ENCODE measurements at places on chromosomes 1 and 21. TPM values are rescaled to one million over a fixed set of nuclear protein-coding genes. Genes with fewer than 3 reads are reported as not detected.

DNA sequence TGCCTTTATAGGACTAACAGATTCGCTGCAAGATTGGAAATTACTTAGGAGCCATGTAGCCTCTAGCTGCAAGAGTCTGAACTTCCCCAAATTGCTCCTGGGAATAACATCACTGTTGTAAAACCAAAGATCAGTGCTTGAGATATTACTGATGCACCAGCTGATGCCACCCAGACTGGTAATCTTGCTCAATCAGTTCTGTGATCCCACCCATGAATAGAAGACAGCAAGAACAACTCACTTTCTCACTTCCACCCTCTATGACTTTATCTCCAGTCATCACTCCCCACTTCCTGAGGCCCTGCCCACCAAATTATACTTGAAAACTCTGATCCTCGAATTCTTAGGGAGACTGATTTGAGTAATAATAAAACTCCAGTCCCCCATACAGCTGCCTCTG is 1011.1 kb downstream of the PLA2G4A start:
- no peak for DNase-seq

DNA sequence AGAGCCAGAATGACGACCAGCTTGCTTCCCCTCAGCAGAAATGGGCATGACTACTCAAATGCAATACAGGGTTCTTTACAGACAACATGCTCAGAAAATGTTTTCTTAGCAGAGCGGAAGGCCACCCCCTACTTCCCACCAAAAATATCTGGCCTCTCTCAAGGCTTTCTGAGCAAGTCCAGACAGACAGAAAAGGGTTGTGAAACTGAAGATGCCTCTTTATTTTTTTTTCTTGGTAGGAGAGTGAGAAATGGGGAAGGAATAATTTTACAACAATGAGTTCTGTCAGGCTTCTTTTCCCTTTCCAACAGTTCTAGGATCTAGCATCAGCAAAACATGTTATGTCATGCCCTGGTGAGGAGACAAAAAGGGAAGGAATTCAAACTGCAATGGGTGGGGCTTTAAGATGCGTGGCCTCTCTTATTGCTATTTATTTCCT is 172.0 kb upstream of the CAMK1G start:
- DNase-seq = no peak

DNA sequence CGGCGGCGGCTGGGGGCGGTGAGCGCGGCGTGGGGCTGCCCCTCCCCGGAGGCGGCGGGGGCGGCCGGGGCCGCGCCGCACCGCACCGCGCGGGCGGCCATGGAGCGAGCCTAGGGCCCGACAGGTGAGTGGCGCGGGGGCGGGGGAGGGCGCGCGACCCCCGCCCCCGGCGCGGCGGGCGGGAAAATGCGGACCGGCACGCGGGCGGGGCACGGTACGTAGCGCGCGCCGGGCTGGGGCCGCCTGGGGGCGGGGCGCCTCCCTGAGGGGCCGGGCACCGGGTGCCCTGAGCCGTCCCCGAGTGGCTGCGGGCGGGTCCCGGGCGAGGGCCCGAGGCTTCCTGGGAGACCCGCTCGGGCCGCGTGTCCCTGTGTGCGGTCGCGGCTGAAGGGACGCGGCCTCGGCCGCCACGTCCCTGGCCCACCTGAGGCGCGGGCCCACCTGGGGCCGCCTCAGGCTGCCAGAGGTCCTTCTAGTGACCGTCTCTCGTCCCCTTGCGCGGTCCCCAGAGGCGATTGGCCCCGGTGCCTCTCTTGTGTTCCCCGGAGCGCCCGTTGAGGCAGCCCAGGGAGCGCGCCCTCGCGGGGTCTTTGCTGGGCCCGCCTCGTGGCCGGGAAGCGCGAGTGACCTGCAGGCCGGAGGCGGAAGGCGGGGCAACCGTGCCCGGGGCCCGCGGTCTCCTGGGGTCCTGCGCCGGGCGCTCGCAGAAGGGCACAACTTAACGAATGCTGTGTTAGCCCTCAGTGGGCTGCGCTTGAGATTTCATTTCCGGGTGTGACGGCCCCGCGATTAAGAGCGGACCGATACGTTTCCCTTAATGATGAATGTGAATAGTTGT is 500 bp downstream of the FAM20B start:
- DNase-seq = no peak

DNA sequence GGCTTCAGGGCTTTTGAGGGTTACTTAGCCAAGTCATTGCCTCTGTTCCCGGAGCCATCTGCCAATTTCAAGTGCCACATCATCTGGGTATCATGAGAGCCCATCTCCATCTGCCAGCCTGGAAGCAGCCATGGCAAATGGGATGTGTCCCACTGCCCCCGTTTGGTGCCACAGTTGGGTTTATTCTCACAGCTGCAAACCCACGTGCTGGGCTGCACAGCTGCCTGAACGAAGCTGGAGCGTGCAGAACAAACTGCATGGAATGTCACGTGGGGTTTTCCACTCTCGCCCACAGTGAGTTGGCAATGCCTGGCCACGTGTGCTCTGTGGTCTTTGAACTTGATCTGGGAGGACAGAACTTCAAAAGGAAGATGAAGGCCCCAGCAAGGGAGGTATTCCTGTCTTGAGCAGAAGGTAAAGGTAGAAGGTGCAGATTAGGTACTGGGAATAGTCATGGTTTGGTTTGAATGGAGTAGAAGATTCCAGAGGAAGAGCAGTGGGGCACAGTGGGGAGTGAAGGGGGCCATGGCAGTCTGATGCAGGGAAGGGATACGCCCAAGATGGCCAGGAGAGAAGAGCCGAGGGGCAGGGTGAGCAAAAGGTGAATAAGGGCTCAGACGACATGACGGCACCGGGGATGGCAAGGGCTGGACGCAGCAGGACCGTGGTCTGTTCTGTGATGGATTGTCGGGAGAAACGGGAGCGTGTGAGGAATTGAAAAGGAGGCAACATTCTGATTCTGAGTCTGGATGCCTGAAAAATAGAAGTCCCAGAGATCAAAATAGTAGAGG is 222.0 kb downstream of the KAZN start:
- no peak for DNase-seq

- DNase-seq = no peak
Observed at GRCh38 chr1:156114919-156115513, 505 bp downstream of the LMNA start.

PIK3C2B gene
- 15.8 TPM for total RNA-seq

TNFSF4 gene
- total RNA-seq = 2.8 TPM

PKP1 gene
- total RNA-seq = 1.9 TPM

NFIA gene
- 141 TPM for total RNA-seq
